ENCODE measurements at places on chromosomes 12 and 14. TPM values are rescaled to one million over a fixed set of nuclear protein-coding genes. Genes with fewer than 3 reads are reported as not detected.
A peak's percentile ranks its signal among the peaks of the same experiment; 100 is the strongest.

- DNase-seq: peak; percentile 35
Observed at GRCh38 chr12:7162691-7163114, 26.8 kb upstream of the PEX5 start.

- DNase-seq: no peak
Observed at GRCh38 chr12:19005257-19005801, 124.2 kb upstream of the PLEKHA5 start.

- DNase-seq: no peak
Observed at GRCh38 chr14:95711476-95712176, 2.3 kb downstream of the TCL1A start.

GRCh38 chr14:44417809-44418208, 89.3 kb downstream of the FSCB start:
- no peak for DNase-seq

DNA sequence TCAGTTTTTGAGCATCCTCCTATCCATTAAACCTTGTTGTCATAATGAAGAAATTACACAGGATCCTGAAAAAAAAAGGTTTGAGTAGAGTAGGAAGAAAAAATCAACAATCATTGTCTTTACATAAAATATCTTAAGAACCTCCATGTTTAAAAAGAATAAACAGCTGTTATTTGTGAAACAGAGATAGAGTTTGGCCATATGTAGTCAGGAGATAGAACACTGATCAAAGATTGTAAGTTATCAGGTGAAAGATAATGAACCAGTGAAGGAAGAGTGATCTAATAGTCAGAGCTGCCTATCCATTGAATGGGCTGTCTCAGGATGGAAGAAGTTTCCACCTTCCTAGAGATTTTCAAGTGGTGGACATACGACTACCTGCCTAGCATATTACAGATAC, 397.1 kb downstream of the SOX5 start:
- no peak for DNase-seq

DNA sequence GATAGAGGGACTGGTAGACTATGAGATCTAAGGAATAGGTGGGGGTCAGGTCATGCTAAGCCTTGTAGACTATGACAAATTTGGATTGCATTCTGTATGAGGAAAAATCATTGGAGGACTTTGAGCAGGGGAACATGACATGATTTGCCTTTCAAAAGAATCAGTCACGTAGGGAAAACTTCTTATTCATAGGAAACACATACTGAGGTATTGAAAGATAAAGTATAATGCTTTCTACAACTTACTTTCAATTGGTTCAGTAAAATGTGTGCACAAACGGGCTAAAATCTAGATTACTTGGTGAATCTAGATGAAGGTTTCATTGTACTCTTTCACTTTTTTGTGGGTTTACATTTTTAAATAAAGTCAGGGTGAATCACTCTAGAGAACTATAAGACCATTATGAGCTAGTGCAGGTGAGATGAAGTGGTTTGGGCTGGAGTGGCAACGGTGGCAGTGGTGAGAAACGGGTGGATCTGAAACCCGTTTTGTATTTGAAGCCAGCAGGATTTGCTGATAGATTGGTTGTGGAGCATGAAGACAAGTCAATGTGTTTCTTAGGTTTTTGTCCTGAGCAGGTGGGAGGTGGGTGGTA, 6.7 kb downstream of the BBS10 start:
- no peak for DNase-seq

- DNase-seq: no peak
Observed at GRCh38 chr14:104293851-104294627, 155.7 kb downstream of the KIF26A start.

DNA sequence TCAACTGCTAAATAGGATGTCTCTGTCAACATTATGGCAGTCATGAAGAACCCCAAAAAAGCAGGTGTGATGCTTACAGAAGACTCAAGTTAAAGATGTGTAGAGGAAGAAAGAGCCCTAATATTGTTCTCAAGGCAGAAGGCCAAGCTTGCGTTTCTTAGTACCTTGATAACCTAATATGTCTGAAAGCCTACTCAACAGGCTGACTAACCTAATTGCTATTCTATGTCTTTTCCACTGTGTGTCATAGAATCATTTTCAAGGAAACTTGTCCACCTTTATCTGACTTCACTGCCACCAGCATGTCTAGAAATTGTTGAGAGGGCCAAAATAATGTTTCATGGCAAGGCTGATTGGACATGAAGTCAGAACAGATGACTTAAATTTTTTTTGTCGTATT, 373.2 kb downstream of the BTG1 start:
- DNase-seq: no peak

DNA sequence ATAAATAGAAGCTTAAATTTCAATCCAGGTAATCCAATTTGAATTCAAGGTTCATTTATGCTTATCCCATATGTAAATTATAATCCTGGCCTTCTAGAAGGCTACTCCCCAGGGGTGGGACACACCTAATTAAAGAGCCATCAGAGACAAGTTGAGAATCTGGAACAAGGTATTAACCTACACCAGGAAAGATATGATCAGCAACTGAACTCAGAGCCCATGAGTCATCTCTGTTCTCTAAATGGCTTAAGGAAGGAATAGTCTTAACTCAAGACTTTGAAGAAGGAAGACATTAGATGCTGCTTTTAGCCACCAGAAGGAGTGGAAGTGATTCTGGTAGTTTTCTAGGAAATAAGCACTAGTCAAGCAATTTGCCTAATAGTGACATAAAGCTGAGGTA, 88.0 kb downstream of the KIF21A start:
- no peak for DNase-seq

DNA sequence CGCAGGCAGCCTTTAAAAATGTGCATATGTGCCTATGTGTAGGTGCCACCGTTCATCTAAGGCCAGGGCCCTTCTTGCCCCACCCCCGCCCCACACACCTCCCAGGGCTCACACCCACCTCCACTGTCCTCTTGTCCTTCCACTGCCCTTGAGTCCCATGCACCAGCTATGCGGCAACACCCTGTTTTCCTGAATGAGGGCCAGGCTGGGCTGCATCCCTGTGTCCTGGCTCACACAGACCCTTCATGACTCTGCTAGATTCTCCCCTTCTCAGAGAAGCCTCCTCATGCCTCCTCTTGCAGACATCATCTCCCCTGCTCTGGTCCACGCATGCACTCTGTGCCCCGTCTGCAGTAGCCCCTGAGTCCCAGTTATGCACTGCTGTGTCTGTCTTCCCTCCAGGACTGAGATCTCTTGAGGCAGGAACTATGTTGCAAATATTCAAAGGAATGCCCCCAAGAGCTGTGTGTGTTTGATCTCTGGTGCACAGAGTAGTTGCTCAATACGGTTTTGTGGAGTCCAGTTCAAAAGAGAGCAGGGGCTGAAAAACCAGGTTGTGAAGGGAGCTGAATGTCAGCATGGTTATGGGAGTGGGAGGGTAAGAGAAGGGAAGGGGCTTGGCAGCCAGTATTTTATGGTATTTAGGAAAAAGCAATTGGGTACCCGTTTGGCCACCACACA, 47.3 kb upstream of the ESRRB start:
- DNase-seq: no peak

GRCh38 chr14:104735830-104736642, 12.0 kb downstream of the ADSS1 start:
- DNase-seq: peak; percentile 88

- DNase-seq: no peak
Observed at GRCh38 chr12:47207829-47208248, 128.1 kb upstream of the AMIGO2 start.

The LYZ gene
- 16.4 TPM for total RNA-seq

The IKZF4 gene
- total RNA-seq: 4.3 TPM
